ENCODE measurements at places on chromosomes 4 and X. TPM values are rescaled to one million over a fixed set of nuclear protein-coding genes. Genes with fewer than 3 reads are reported as not detected.

Gene DCAF16
- total RNA-seq = 27.4 TPM

Gene NPNT
- under 0.01 TPM for total RNA-seq

Gene ARHGAP36
- total RNA-seq = under 0.01 TPM

Gene MEPE
- total RNA-seq = not detected

Gene HNRNPD
- 97.1 TPM for total RNA-seq

Gene CLOCK
- total RNA-seq = 45.4 TPM

Gene SNCA
- 78.9 TPM for total RNA-seq

Gene MCF2
- not detected for total RNA-seq

Gene DRP2
- total RNA-seq = 0.80 TPM

Gene ANKRD37
- total RNA-seq = 9.6 TPM

Gene MGAT4D
- not detected for total RNA-seq

Gene LEF1
- total RNA-seq = not detected

Gene VSIG1
- total RNA-seq = 2.4 TPM

Gene PAGE1
- total RNA-seq = not detected

Gene TIGD2
- 4.9 TPM for total RNA-seq

Gene LYAR
- total RNA-seq = 39.6 TPM

Data from thoracic aorta endothelial cell (primary cell).